ENCODE measurements at places on chromosomes 12 and 14.

- H3K4me3 ChIP-seq: no peak overlapping the region
- H3K27me3 ChIP-seq: no peaks in the 10 kb centered on the region
- no peak overlapping the region for H3K27ac ChIP-seq
- H3K36me3 ChIP-seq: no peaks in the 10 kb centered on the region
- H3K4me1 ChIP-seq: no peaks in the 10 kb centered on the region
These were observed 181.0 kb upstream of the BMP4 start for GRCh38 chr14:54137614-54137961.

- H3K27ac ChIP-seq: no peak overlapping the region
- H3K36me3 ChIP-seq: no peaks in the 10 kb centered on the region
- no peak overlapping the region for H3K4me3 ChIP-seq
- H3K27me3 ChIP-seq: no peaks in the 10 kb centered on the region
- DNase-seq: no peak
- no peaks in the 10 kb centered on the region for H3K4me1 ChIP-seq
These were observed 207.0 kb upstream of the GARIN2 start for GRCh38 chr14:66982247-66982646.

GRCh38 chr14:87109271-87109670 is 883.7 kb downstream of the GALC start:
- no peak overlapping the region for H3K4me3 ChIP-seq
- H3K36me3 ChIP-seq: no peaks in the 10 kb centered on the region
- no peak overlapping the region for H3K27ac ChIP-seq
- DNase-seq: no peak
- no peaks in the 10 kb centered on the region for H3K27me3 ChIP-seq

DNA sequence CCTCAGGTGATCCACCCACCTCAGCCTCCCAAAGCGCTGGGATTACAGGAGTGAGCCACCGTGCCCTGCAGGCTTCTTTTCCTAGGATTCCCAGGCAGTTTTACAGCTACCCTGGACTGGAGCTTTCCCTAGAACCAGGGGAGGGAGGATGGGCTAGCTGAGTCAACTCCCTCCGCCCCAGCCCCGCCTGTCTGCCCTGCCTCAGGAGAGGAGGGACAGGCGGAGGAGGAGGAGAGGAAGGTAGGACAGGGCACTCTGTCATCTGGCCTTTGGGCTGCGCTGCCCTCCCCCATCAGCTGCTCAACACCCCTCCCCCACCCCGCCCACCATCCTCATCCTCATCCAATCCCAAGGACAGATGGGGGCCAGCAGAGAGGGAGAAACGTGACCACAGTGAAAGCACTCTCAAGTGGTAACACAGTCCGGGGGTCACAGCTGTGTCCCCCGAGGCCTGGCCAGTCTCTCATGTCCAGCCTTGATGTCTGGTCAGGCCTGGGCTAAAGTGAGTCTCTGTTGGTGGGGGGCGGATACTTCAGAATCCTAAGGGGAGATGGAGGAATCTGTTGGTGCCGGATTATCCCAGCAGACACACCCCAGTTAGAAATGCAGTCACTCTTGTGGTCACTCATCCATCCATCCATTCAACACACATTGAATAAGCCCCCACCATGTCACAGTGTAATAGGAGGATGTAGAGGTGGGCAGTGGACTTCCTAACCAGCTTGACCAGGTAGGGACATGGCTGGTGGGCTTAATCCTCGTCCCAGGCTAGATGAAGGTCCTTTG is 12.3 kb downstream of the FIGNL2 start:
- H3K4me3 ChIP-seq: no peak overlapping the region
- no peak overlapping the region for H3K27ac ChIP-seq
- peaks cover 27% of the 10 kb centered on the region for H3K27me3 ChIP-seq
- H3K4me1 ChIP-seq: peaks cover 9% of the 10 kb centered on the region

- H3K4me3 ChIP-seq: no peak overlapping the region
- H3K27ac ChIP-seq: no peak overlapping the region
- no peak for DNase-seq
These were observed 368.7 kb downstream of the TMEM132D start for GRCh38 chr12:129534966-129535750.

GRCh38 chr14:100278702-100279101 is 27.5 kb downstream of the SLC25A29 start:
- H3K36me3 ChIP-seq: peaks cover 34% of the 10 kb centered on the region
- peak overlapping the region; percentile 70 for H3K27ac ChIP-seq
- no peak overlapping the region for H3K4me3 ChIP-seq
- DNase-seq: no peak
- H3K4me1 ChIP-seq: peaks cover 53% of the 10 kb centered on the region
- H3K27me3 ChIP-seq: no peaks in the 10 kb centered on the region

GRCh38 chr14:105397350-105397931 is 897 bp upstream of the TEX22 start:
- no peaks in the 10 kb centered on the region for H3K27me3 ChIP-seq
- peak overlapping the region; percentile 64 for H3K4me3 ChIP-seq
- H3K27ac ChIP-seq: peak overlapping the region; percentile 90

DNA sequence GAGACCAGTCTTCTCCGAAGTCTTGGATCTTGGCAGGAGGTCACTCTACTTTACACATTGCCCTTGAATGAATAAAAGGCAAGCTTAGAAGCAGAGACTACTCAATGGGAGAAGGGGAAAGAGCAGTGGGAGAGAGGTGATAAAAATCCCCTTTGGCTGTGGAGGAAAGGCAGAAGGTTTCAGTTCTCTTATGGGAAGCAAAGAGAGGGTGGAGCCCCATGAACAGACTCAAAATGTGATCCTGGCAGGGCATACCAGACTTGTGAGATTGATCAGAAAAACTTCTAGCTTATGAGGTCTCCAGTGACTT is 49.6 kb upstream of the HECTD1 start:
- DNase-seq: no peak
- H3K27ac ChIP-seq: no peak overlapping the region

DNA sequence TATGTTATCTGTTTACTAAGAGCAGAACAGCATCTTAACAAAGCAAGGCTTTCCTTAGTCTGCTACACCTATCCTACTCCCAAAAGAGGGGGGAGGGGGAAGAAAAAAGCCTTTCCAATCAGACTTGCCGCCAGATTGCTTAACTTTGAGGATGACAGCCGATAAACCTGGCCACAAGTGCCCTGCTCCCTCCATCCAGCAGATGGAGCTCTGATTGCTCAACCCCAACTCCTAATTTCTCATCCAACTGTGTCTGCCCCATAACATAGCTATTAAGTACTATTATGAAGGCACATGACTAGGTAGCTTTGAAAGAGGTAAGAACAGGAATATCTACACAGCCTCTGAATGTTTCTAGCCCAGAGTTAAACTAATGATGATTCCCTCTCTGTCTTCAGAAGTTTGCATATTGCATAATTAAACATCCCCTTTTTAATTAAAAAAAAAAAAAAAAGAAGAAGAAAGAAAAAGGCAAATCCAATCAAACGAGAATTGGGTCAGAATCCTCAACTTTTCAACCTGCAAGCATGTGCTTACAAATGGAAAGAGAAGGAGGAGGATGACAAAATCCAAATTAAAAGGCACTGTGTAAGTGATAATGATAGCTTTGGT is 247.4 kb downstream of the GALC start:
- H3K4me1 ChIP-seq: no peaks in the 10 kb centered on the region
- H3K27ac ChIP-seq: no peak overlapping the region
- H3K36me3 ChIP-seq: no peaks in the 10 kb centered on the region
- H3K27me3 ChIP-seq: peaks cover 8% of the 10 kb centered on the region
- H3K4me3 ChIP-seq: no peak overlapping the region

- DNase-seq: no peak
- H3K36me3 ChIP-seq: no peaks in the 10 kb centered on the region
- no peak overlapping the region for H3K4me3 ChIP-seq
- peaks cover 7% of the 10 kb centered on the region for H3K4me1 ChIP-seq
- H3K27me3 ChIP-seq: peaks cover 53% of the 10 kb centered on the region
- H3K27ac ChIP-seq: no peak overlapping the region
These were observed 13.9 kb upstream of the KRT86 start for GRCh38 chr12:52260361-52261207.

DNA sequence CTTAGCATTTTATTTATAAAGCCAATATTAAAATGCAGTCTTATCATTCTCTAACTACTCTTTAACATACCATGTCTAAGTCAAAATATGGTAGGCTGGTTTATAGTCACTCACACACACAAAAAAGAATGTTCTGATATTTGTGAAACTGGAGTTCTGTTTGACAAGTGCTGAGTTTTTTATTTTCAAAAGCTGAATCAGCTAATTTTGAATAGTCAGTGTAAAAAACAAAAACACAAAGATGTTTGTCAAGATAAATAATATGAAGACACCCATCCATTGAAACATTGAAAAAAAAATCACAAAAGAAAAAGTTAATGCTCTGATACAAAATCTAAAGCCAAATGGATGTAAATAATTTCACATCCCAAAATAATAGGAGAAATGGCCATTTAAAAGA is 231.5 kb downstream of the MED13L start:
- H3K4me3 ChIP-seq: no peak overlapping the region
- peaks cover 40% of the 10 kb centered on the region for H3K4me1 ChIP-seq
- no peak for DNase-seq
- H3K36me3 ChIP-seq: peaks cover 3% of the 10 kb centered on the region
- H3K27me3 ChIP-seq: no peaks in the 10 kb centered on the region

DNA sequence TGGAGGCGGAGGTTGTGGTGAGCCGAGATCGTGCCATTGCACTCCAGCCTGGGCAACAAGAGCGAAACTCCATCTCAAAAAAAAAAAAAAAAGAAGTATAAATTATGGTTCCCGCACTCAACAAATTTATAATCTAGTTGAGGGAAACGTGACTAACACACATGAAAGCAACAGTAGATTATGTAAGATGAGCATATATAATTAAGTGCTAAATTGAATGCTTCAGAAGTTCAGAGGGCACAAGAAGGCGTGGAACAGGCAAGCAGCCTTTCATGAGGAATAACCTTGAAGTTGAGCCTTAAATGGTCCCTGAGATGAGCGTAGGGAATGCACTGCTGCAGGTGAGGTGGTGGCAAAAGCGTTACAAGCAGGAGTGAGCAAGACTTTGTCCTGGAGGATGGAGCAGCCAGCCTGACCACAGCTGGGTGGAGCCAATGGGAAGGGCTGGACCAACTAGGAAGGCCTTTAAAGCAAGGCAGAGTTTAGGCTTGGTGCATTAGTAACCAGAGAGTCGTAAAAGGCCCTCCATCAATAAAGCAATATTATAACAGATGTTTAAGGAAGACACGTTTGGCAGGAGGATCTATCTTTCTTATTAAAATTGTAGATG is 30.6 kb upstream of the TUBA1A start:
- no peaks in the 10 kb centered on the region for H3K4me1 ChIP-seq
- H3K36me3 ChIP-seq: no peaks in the 10 kb centered on the region
- H3K27ac ChIP-seq: no peak overlapping the region
- no peak overlapping the region for H3K4me3 ChIP-seq
- no peak for DNase-seq
- peaks cover 2% of the 10 kb centered on the region for H3K27me3 ChIP-seq

- no peaks in the 10 kb centered on the region for H3K27me3 ChIP-seq
- H3K27ac ChIP-seq: no peak overlapping the region
- no peaks in the 10 kb centered on the region for H3K4me1 ChIP-seq
- H3K4me3 ChIP-seq: no peak overlapping the region
- H3K36me3 ChIP-seq: no peaks in the 10 kb centered on the region
These were observed 167.5 kb upstream of the PRICKLE1 start for GRCh38 chr12:42756841-42757623.

DNA sequence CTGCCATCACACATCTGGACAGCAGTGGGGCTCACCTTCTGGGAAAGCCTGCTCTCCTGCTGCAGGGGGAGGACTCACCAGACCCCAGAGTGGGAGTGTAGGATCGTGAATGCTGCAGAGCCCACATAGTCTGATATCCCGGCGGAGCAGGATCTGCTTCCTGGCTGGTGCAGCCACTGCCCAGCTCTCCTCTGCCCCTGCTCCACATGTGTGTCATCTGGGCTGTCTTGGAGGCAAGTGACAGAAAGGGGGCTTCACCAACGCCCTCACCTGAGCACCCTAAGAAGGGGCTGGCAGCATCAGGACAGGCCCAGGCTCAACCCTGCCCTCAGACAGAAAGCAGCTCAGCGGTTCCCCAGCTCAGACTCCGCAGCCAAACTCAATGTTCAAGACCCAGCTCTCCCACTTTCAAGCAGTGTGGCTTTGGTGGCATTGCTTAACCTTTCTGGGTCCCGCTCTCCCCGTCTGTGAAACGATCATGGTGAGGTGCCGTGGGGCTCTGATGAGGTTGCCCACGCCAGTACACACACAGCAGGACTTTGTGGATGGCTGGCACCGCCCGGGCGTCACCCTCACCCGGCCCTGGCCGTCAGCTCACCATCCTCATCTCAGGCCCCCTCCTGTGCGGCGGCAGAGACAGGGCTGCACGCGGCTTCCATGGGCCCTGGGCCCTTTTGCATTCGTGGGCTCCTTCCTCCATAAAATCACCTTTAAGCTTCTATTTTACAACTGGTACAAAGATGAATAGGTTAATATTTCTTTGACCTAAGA is 91.0 kb upstream of the SFSWAP start:
- H3K27me3 ChIP-seq: peaks cover 3% of the 10 kb centered on the region
- no peak for DNase-seq

DNA sequence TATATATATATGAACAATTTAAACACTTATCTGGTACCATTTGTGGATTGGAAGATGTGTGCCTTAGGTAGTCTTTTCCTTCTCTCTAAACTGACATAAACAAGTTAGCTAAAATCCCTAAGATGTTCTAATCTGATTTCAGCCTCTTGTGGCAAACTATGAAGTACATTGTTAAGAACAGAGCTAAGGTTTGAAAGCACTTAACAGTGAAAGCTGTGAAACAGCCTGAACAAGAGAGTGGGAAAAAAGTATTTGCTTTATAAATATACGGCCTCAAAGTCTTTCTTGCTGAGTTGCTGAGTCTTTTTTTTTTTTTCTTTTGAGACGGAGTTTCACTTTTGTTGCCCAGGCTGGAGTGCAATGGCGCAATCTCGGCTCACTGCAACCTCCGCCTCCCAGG is 53.7 kb upstream of the PELI2 start:
- DNase-seq: no peak
- H3K4me1 ChIP-seq: no peaks in the 10 kb centered on the region
- peaks cover 9% of the 10 kb centered on the region for H3K27me3 ChIP-seq
- no peaks in the 10 kb centered on the region for H3K36me3 ChIP-seq
- no peak overlapping the region for H3K27ac ChIP-seq

DNA sequence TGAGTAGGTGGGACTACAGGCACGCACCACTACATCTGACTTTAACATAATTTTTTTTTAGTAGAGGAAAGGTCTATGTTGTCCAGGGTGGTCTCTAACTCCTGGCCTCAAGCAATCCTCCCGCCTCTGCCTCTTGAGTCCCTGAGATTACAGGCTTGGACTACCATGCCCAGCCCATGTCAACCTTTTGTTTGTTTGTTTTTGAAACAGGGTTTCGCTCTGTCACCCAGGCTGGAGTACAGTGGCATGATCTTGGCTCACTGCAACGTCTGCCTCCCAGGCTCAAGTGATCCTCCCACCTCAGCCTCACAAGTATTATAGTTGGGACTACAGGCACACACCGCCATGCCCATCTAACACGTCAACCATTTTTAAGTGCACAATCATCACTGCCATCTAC is 29.2 kb downstream of the PITPNM2 start:
- no peaks in the 10 kb centered on the region for H3K27me3 ChIP-seq
- no peaks in the 10 kb centered on the region for H3K36me3 ChIP-seq
- peak overlapping the region; percentile 55 for H3K27ac ChIP-seq
- no peak overlapping the region for H3K4me3 ChIP-seq

Data from activated CD8-positive, alpha-beta T cell treated with anti-CD3 and anti-CD28 coated beads for 36 hours (primary cell).